NCI-H1930 (cell line): ENCODE measurements at places on chromosomes 16 and 17.

- DNase-seq: no peak
Observed at GRCh38 chr16:22240023-22240710, 34.1 kb downstream of the EEF2K start.

- no peak for DNase-seq
Observed at GRCh38 chr17:59617156-59617732, 2.5 kb upstream of the CLTC start.

DNA sequence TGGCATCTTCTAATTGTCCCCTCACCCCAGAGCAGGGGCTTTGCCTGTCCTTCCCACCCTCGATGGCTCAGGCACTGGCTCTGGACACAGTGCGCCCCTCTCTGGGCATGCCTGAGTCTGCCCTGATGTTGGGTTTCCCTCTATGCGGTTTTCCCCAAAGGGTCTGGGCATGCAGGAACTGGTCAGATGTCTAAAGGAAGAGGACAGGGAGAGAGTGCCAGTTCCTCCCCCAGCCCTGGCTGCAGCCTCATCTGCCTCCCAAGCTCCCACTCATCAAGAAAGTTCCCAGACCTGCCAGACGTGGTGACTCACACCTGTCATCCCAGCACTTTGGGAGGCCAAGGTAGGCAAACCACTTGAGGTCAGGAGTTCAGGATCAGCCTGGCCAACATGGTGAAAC is 41.3 kb upstream of the PABPN1L start:
- DNase-seq: no peak

DNA sequence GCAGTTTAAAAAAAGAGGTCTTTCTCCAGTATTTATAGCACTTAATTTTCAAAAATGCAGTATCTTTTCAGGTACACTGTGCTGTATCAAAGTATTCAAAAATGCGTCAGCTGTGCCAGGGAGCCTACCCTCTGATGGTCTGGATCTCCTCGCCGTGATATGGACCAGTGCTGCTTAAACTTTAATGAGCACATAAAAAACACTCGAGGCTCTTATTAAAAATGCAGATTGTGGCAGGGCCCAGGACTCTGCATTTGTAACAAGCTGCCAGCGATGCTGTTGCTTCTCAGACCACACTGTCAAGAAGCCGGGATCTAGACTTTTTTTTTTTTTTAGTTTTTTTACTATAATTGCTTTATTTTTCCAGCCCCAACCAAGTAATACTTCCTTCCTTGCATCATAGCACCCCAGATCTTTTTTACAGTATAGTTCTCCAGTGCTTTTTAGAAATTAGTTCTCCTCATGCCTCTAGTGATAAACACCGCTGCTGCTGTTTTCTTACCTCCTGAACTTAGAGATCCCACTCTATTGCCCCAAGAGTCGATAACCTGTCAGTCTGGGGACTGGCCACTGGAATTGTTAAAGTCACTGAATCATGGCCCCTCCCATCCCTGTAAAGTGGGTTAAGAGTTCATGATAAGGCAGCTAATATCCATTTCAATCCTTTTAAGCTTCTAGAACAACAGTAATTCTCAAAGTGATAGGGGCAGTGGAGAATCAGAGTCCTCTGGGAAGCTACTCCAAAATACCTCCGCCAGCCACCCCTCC is 1.6 kb upstream of the SMARCD2 start:
- DNase-seq: no peak

DNA sequence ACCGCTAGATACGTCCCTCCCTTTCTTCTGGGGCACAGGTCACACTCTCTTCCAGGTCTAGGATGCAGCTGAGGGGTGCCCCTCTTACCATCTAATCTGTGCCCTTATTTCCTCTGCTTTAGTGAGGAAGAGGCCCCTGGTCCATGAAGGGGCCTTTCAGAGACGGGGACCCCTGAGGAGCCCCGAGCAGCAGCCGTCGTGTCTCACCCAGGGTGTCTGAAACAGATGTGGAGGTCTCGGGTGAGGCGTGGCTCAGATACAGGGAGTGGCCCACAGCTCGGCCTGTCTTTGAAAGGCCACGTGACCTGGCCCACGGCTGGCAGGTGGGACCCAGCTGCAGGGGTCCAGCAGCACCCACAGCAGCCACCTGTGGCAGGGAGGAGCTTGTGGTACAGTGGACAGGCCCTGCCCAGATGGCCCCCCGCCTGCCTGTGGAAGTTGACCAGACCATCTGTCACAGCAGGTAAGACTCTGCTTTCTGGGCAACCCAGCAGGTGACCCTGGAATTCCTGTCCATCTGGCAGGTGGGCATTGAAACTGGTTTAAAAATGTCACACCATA is 15.6 kb downstream of the SCGB1C2 start:
- DNase-seq: no peak

- no peak for DNase-seq
Observed at GRCh38 chr17:63696381-63696961, 3.5 kb downstream of the LIMD2 start.
